ENCODE measurements at places on chromosomes 1 and 21. TPM values are rescaled to one million over a fixed set of nuclear protein-coding genes. Genes with fewer than 3 reads are reported as not detected.

S100A7A gene
- total RNA-seq = not detected

SPRR2E gene
- not detected for total RNA-seq

GLIS1 gene
- not detected for total RNA-seq

MPZL1 gene
- total RNA-seq = 77.9 TPM

SPRR4 gene
- total RNA-seq = not detected

ADIPOR1 gene
- total RNA-seq = 57.6 TPM

ZNF683 gene
- 0.72 TPM for total RNA-seq

DENND4B gene
- total RNA-seq = 115 TPM

CFHR4 gene
- not detected for total RNA-seq

C1QB gene
- 1,215 TPM for total RNA-seq

PTPN7 gene
- 7.0 TPM for total RNA-seq

LIPI gene
- not detected for total RNA-seq

RHOU gene
- 44.9 TPM for total RNA-seq

SEC16B gene
- total RNA-seq = 2.1 TPM

PLA2G5 gene
- total RNA-seq = 2.0 TPM

Measured in upper lobe of left lung (tissue), 6 donors.